ENCODE measurements at places on chromosomes 16 and 17. TPM values are rescaled to one million over a fixed set of nuclear protein-coding genes. Genes with fewer than 3 reads are reported as not detected.

NHLRC4 gene
- 0.59 TPM for total RNA-seq

CDK5R1 gene
- 12.4 TPM for total RNA-seq

NAE1 gene
- 93.9 TPM for total RNA-seq

CACNA1H gene
- 0.68 TPM for total RNA-seq

FOXN1 gene
- total RNA-seq: not detected

KATNIP gene
- total RNA-seq: 15.0 TPM

TLCD2 gene
- total RNA-seq: 0.25 TPM

LRRC36 gene
- total RNA-seq: 1.9 TPM

MT1M gene
- not detected for total RNA-seq

PDK2 gene
- 18.7 TPM for total RNA-seq

PDP2 gene
- total RNA-seq: 65.1 TPM

SLC12A3 gene
- not detected for total RNA-seq

RASL10B gene
- total RNA-seq: 1.1 TPM

HNF1B gene
- total RNA-seq: 0.14 TPM

LAT gene
- total RNA-seq: 440 TPM

MTSS2 gene
- 0.82 TPM for total RNA-seq

LITAFD gene
- not detected for total RNA-seq

TNS4 gene
- total RNA-seq: 11.6 TPM

VKORC1 gene
- 41.4 TPM for total RNA-seq

MMP28 gene
- total RNA-seq: not detected

OTOA gene
- 0.18 TPM for total RNA-seq

HSF4 gene
- 58.8 TPM for total RNA-seq

IRX5 gene
- total RNA-seq: not detected

IGSF6 gene
- not detected for total RNA-seq

CASKIN2 gene
- 1.7 TPM for total RNA-seq

ANKRD40CL gene
- total RNA-seq: not detected

CYGB gene
- not detected for total RNA-seq

PPY gene
- total RNA-seq: not detected

RFNG gene
- total RNA-seq: 24.2 TPM

MYH8 gene
- not detected for total RNA-seq

STH gene
- total RNA-seq: not detected

PRR35 gene
- total RNA-seq: not detected

MGAT5B gene
- total RNA-seq: 0.77 TPM

NUP88 gene
- total RNA-seq: 136 TPM

MED31 gene
- total RNA-seq: 19.9 TPM

CCR7 gene
- total RNA-seq: 301 TPM

DERL2 gene
- 58.3 TPM for total RNA-seq

TPSD1 gene
- total RNA-seq: not detected

SBK1 gene
- total RNA-seq: 2.0 TPM

NPB gene
- 0.27 TPM for total RNA-seq

GAST gene
- total RNA-seq: not detected

VWA3A gene
- total RNA-seq: 0.23 TPM

ADAD2 gene
- total RNA-seq: not detected

COL1A1 gene
- total RNA-seq: 3.0 TPM

Measured in activated naive CD4-positive, alpha-beta T cell treated with anti-CD3 and anti-CD28 coated beads, Interleukin-2, amount 50 U/mL, for 72 hours (primary cell).